ENCODE measurements at places on chromosomes 3 and 15.

- no peak for DNase-seq
Observed at GRCh38 chr3:170707899-170708298, 122.0 kb upstream of the SLC7A14 start.

DNA sequence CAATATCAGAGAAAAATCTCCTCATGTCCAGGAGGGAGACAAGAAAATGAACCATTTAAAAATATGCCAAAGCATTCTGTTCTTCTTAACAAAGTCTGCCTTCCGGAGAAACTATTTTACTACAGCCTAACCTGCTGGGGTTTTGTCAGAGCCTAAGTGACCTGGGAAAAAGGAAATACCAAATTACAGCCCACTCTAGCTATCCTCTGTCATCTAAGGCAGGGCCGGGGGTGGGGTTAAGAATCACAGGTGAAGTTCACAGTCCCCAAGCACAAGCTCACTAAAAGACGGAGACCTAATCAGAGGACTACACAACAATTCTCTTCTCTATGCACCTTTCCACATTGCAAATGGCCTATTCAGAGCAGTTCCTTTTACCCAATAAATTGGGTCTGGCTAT, 116.6 kb downstream of the TRIM42 start:
- DNase-seq: no peak

GRCh38 chr15:29921130-29921601, 98.9 kb upstream of the TJP1 start:
- no peak for DNase-seq

DNA sequence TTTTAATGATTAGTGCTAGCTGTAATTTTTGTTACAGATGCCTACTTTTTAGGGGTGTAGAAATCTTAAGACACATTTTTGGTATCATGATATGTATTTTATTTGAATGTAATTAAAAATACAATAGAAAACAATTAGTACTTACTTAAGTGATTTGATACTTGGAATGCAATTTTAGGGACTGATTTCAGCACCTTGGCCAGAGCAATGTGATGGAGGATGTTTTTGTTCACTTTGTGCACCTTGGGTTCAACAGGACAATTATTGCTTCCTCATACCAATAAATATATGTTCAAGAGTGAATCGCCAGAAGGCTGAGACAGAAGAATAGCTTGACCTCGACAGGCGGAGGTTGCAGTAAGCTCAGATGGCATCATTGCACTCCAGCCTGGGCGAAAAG, 22.3 kb downstream of the GMNC start:
- no peak for DNase-seq

DNA sequence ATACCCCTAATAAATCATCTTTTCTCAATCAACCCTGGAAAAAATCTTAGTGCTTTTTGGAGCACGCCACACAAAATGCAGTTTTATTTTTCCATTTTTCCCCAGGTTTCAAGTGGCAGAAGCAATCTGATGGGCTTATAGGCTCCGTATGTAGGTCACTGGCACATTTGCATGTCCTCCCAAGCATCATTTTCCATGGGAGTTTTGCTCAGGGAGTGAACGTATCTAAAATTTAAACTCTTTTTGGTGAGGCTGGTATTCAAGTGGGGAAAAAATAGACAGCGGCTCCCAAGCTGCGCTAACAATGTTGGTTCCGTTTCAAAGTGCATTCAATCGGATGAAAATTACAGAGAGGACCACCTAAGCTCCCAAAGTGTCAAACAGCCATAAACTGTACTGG, 233.4 kb downstream of the MEX3B start:
- DNase-seq: no peak

DNA sequence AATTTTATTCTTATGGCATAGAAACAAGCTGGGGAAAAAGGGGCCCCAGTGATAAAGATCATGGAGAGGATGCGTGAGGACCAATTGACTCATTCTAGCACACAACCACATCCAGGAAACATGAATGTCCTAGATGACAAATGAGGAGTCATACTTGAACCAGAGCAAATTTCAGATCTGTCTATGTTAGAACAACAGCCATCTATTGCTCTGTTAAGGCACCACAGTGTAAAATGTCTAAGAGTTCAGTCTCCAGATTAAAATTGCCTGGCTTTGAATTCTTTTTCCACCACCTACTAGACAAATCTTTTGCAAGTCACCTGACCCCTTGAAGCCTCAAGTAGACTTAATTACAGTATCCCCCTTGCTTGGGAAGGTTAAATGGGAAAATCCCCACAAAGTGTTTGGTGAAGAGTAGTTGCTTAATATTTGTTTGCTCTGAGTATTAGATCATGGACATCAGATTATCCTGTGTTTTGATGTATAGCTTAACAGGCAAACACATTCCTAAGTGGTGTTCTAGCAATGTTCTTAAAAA, 258.7 kb upstream of the TGFBR2 start:
- DNase-seq: no peak

- DNase-seq: no peak
Observed at GRCh38 chr3:104952146-104952972, 414.4 kb upstream of the ALCAM start.

- DNase-seq: no peak
Observed at GRCh38 chr3:186095561-186096081, 13.3 kb downstream of the ETV5 start.

DNA sequence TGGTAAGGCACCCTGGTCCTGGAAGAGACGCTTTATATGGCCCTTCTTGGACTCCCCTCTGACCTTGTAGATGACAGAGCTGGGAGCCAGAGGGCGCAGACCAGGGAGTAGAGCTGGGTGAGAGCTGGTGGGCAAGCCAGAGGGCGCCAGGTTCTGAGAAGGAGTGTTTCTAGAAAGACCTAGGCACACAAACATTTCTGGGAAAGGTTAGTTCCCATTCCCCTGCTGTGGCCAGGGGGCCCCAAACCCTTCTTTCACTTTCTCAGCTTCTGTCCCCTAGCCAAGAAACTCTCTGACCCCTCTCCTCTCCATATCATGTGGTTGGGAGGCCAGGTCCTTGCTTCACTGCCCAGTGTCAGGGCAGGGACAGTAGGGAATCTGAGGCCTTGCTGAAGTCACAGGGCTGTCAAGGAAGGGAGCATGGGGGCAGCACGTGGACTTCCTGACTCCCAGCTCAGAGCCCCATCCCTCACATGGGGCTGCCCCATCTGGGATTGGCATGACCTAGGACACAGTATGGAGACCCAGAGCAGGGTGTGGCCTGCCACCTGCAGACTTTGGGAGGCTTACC, 3.6 kb downstream of the HEMK1 start:
- DNase-seq: no peak

- DNase-seq: no peak
Observed at GRCh38 chr3:124815781-124816180, 71.4 kb downstream of the ITGB5 start.

GRCh38 chr3:177530908-177531307, 333.6 kb upstream of the TBL1XR1 start:
- DNase-seq: no peak

GRCh38 chr15:95129574-95129973, 898.2 kb downstream of the MCTP2 start:
- no peak for DNase-seq

- no peak for DNase-seq
Observed at GRCh38 chr15:80591938-80592825, 102.9 kb upstream of the ABHD17C start.

DNA sequence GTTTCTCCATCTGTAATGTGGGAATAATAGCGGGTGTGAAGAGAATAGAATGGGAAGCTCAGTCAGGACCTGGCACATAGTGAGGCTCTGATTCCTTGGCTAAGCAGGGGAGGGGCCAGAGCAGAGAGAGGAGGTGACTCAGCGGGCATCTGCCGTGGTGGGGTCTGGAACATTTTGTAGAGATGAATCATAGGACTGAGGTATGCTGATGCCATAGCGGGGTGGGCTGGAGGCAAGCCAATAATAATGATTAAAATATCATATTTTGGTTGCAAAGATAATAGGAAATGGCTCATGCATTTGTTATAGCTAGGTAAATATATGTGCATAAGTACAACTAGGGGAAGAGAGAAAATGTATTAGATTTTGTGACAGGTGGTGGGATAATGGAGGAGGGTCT, 11.2 kb downstream of the TGM4 start:
- DNase-seq: no peak

- no peak for DNase-seq
Observed at GRCh38 chr3:59818033-59818918, 768.5 kb upstream of the CFAP20DC start.

DNA sequence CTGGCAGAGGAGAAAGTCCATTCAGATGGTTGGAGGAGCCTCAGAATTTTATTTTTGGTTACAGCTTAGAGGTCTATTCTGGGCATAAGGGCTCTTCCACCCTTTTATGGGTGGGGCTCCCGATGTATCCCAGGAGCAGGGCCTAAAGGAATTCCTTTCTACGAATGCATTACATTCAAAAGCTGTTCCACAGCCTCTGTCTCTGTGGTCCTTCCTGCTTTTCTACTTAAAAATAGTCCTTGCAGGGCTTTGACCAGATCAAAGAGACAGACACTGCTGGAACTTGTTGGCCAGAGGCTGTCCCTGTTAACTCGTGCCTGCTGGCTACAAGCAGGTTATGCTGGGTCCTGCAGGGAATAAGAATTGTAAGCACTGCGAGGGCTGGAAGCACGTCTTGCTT, 14.4 kb upstream of the NOX5 start:
- DNase-seq: no peak

GRCh38 chr15:31125061-31125460, 23.5 kb upstream of the TRPM1 start:
- no peak for DNase-seq

DNA sequence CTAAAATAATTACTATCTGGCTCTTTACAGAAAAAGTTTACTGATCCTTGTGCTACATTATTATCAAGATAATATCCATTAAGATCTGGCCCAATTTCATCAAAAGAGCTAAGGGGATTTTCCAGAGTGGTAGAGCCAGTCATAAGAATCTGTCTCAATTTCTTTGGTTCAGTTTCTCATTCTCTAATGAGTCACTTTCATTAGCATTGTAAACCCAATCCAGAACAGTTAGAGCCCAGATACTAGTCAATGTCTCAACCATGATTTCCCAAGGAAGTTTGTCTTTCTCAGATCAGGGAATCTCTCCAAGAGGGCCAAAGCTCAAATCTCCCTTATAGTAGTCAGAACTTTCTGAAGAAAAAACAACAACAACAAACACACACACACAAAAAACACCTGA, 131.1 kb upstream of the PPP2R3A start:
- DNase-seq: no peak

GRCh38 chr3:51434746-51435327, 43.8 kb downstream of the RBM15B start:
- peak; percentile 79 for DNase-seq

- peak; percentile 33 for DNase-seq
Observed at GRCh38 chr15:51621936-51622603, 501 bp downstream of the DMXL2 start.

- DNase-seq: no peak
Observed at GRCh38 chr15:73983211-73983727, 8.8 kb downstream of the STOML1 start.

- no peak for DNase-seq
Observed at GRCh38 chr3:145869958-145870357, 291.0 kb downstream of the PLOD2 start.

GRCh38 chr3:180059356-180059755, 22.6 kb upstream of the PEX5L start:
- DNase-seq: no peak

DNA sequence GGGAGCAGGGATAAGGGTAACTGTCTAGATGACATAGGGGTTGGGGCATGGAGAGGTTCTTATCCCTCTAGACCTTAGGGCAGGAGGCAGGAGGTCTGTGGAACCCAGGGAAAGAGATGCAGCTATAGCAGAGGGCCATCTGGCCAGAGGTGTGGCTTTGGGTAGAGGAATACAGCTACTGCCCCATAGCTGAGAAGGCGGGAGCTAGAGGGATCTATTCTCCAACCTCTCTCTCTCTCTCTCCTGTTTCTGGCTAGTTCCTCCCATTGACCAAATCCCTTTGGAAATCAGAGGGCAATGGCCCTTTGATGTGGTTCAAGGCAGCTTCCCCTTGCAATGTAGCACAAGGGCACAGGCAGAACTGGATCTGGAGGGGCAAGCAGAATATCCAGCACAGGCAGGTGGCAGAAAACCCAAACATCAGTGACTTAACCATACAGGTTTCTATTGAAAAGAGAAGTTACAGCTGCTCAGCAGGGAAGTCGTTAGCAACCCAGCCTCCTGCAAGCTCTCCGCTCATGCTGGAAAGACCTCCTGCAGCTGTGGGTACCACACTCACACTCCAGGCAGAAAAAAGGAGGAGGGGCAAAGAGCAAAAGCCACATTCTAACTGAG, 22.3 kb upstream of the LMOD3 start:
- DNase-seq: peak; percentile 36

DNA sequence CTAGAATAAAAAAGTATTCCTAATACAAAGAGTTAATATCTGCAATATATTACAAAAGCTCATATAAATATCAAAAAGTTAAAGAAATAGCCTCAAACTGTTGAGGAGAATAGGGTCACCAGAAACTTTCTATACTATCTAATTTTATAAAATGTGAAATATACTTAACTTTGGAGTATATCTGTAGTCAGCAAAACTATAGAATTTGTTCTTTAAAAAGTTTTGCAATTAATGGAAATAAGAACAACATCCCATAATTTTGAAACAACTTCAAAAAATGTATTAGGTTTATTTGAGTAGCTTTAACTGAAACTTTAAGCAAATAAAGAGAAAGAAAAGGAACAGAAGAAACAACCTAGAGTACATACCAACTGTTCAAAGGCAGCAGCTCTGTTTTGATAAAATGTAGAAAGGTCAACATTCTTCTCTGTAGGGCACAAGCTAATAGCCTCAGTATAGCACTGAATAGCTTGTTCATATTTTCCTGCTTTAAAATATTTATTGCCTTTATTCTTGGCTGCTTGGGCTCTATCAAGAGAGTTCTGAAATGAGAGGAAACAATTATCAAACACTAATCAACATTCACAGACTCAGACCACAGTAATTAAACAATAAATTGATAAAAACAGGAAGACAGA, 14.3 kb downstream of the TOMM70 start:
- no peak for DNase-seq

- DNase-seq: no peak
Observed at GRCh38 chr15:27993996-27994780, 104.9 kb downstream of the OCA2 start.

DNA sequence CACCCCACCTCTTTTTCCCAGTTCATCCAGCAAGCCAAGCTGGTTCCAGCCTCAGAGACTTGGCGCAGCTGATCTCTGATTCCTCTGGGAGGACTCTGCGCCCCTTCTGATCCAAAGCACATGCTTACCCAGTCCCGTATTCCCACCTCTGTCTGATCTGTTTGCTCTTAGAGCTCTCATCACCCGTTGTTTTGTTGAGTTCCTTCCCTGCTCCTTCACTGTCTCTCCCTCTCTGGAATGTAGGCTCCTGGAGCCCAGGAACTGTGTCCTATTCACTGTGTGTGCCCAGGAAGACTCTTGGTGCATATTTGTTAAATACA, 1.3 kb upstream of the ZXDC start:
- no peak for DNase-seq

- no peak for DNase-seq
Observed at GRCh38 chr3:101941318-101942040, 92.2 kb downstream of the NFKBIZ start.

DNA sequence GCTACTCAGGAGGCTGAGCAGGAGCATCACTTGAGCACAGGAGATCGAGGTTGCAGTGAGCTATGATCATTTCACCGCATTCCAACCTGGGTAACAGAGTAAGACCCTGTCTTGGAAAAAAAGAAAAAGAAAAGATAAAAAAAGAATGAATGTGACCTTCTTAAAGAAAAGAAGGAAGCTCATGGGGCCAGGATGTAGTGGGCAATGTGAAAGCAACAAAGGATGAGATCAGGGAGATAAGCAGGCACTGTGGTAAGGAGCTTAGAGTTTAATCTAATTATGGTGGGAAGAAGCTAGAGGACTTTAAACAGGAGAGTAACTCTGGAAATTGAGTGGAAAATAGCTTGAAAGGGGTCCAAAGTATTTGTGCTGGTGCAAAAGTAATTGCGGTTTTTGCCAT, 231.6 kb upstream of the UBE2E2 start:
- no peak for DNase-seq
